Spleen (tissue), 13 donors: ENCODE measurements at places on chromosomes 13 and 19. TPM values are rescaled to one million over a fixed set of nuclear protein-coding genes. Genes with fewer than 3 reads are reported as not detected.

- peak; percentile 95 for DNase-seq
Measured at GRCh38 chr19:982567-983170, 1.5 kb upstream of the WDR18 start.

Gene ZNF599
- 9.6 TPM for total RNA-seq

GRCh38 chr19:30547246-30547645 is 175.1 kb downstream of the ZNF536 start:
- DNase-seq: no peak

Gene ZNF546
- 15.1 TPM for total RNA-seq

DNA sequence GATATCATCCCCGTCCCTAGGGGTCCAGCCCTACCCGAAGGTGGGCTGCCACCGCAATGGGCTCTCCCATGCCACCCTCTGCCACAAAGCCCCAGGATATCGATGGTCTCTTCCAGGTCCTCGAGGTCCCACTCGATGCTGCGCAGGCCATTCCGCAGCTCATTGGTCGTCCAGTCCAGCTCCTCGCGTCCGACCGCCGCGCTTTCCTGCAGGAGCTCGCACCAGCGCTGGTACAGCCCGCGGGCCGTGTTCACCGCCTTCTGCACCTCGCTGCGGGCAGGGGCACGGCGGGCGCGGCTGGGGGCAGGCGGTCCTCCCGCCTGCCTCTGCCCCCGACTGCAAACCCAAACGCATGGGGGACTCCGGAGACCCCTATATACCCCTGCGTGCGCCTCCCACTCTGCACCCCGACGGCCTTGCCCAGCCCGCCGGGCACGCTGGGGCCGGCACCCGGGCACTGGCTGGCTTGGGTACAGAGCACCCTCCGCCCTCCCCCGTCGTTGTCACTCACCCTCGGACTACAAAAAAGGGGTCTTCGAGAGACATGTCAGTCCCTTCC is 468 bp downstream of the STX10 start:
- DNase-seq: peak; percentile 94

DNA sequence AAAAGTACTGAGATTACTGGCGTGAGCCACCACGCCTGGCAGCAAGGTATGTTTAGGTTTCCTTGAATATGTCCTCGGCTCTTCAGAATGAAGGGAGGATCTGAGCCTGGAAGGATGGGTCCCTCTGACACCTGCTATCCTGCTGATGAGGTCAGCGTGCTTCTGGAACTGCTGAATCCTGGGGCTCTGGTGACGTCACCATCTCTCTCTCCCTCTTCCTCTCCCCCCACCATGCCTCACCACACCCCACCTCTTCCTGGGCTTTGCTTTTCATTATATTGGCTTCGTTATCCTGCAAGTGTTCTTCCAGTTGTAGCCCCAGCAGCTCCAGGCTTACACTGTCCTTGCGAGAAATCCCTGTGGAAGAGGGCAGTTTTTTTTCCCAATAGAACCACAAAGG is 49.8 kb downstream of the CCNE1 start:
- peak; percentile 29 for DNase-seq

Gene ZNF579
- total RNA-seq: 1.9 TPM

DNA sequence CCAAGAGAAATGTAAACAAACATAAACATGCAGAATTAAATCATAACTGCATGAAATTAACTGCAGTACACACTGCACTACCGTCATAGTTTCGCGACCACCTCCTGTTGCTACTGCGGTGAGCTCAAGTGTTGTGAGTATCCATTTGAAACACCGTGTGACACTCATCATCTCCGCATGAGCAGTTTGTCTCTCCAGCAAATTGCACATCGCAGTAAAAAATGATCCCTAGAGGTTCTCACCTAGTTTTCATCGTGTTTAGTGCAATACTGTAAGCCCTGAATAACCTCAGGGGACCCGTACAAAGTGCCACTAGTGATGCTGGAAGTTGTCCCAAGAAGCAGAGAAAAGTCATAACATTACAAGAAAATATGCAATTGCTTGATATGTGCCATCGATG is 147.7 kb downstream of the DPF1 start:
- DNase-seq: no peak

Gene KCTD12
- total RNA-seq: 86.2 TPM

Gene C19orf25
- 31.3 TPM for total RNA-seq

Gene KLK14
- total RNA-seq: not detected

GRCh38 chr19:51921949-51922348 is 5.3 kb upstream of the ZNF613 start:
- DNase-seq: no peak

- DNase-seq: no peak
Measured at GRCh38 chr19:44741258-44741731, 7.2 kb upstream of the BCL3 start.

GRCh38 chr19:41186971-41187883 is 5.8 kb upstream of the CYP2S1 start:
- no peak for DNase-seq

DNA sequence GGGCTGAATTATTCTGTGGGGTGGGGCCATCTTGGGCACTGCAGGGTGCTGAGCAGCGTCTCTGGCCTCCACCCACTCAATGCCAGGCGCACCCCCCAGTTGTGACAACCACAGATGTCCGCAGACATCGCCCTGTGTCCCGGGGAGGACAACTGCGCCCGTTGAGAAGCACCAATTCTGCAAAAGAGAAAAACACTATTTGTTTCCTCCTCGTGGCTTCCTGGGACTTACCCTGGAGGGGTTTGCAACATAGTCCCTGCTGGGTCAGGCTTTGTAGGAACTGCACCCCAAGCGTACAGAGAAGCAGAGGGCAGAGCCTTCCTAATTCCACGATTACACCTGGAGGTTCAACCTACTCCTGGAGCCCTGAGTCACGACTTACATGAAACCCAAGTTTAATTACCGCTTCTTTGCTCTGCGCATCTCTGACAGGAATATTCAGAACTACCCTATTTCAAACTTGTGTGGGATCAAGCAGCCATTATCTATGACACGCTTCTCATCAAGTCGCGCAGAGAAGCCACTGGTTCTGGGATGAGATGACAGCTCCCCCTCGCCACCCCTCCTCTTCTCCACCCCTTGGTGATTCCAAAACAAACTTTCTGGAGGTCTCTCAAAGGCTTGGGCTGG is 11.1 kb upstream of the SLC39A3 start:
- peak; percentile 58 for DNase-seq

DNA sequence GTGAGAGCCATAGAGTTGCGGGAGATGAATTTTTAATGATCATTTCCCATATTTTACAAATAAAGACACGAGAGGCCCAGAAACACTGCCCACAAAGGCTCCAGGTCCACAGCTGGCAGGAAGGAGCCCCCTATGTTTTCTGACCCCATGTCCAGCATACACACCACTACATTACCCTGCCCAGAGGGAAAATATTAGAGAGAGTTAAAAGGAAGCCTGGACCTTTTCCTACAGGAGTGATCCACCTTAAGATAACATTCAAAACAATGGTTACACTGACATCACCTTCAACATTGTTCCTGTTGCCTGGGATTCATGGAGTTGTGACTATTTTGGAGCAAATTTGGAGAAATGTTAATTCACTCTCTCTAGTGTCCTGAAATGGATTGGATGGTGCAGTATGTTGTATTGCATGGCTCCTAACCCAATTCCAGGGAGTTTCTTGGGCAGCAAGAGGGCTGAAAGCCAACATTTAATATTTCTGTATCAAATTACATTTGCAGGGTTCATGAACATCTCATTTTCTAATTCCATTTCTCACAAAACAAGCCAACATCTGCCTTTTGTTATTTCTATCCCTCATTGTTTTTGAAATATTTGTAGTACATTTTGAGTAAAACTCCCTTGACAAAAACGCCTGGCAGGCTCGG is 172.5 kb downstream of the DLEU7 start:
- no peak for DNase-seq

Gene RFXAP
- 7.2 TPM for total RNA-seq

DNA sequence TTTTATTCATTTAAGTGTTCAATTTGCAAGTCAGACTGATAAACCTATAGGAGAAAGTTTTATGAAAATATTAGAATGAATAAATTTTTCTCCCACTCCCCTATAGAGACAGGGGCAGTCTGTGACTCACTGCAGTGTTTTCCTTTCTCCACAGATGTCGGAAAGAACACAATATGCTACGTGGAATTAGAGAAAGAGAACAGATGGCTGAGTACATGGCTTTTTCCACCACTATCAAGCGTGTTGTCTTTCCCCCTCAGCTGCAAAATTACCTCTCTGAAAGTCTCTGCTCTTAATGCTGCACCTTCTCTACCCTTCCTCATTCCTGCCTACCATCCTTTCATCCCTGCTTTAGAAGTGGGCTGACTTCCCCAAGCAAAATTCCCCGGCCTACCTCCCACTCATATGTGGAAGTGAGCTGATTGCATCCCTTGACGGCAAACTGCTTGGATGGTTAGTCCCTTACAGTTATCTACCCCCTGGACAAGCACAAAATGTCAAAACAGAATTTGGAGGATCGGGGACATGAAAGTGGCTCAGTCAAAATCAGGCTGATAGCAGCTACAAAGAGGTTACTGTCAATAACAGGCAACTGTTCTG is 30.0 kb downstream of the FLT1 start:
- no peak for DNase-seq

DNA sequence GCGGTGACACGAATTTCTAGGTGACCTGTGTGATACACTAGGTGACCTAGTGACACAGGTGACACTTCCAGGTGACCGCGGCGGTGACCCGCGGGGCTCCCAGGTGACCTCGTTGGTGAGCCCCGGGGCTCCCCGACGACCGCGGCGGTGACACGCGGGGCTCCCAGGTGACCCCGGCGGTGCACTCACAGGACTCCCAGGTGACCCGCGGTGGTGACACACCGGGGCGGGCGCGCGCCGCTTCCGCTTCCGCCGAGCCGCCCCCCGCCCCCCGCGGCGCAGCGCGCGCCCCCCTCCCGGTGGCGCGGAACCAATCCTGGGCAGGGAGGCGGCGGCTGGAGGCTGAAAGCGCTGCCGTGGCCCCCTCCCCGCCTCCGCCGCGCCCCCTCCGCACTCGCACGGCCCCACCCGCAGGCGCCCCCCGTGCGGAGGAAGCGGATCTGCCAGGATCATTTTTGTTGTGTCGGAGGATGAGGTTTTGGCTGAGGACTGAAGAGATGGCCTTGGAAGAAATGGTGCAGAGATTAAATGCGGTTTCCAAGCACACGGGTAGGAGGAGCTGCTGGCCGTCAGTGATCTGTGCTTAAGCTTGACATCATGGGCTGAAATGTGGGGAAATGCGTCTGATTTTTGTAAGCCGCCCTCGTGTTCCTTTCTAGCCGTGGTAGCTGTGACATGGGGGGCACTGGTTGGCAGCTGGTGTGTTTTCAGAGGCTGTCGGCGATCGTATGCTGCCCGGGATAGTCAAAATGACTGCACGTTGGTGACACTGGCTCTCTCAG is at the start of gene MCF2L:
Gene MCF2L (plus strand): TSS at position 305 of the 782 bp plus-strand sequence. CDS start 166 bp downstream, at position 471.
- peak; percentile 88 for DNase-seq

Gene TEX26
- total RNA-seq: not detected

Gene F2RL3
- total RNA-seq: 1.2 TPM

Gene RTBDN
- not detected for total RNA-seq

GRCh38 chr19:10230173-10230860 is 814 bp downstream of the S1PR2 start:
- DNase-seq: peak; percentile 83

GRCh38 chr13:23899555-23899954 is 2.3 kb upstream of the C1QTNF9B start:
- no peak for DNase-seq

Gene SHISA2
- total RNA-seq: not detected

DNA sequence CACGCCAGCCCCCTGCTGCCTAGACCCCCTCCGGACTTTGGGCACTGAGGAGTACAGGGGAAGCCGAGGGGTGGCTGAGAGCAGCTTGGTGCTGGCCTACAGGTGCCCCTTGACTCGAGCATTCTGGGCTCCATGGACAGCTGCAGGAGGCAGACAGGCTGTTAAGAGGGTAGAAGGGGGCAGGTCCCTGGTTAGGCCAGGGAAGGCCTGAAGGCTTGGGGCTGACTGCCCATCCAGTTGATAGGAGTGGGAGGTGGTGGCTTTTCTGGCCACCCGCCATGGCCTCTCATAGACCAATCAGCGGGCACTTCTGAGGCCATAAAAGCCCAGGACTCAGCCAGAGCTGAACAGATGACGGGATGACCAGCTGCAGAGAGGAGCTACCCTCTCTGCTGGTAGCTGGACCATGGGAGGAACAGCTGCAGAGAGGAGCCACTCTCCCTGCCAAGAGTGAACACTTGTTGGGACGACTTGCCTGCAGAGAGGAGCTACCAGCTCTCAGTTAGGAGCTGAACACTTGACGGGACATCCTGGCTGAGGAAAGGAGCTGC is 10.7 kb upstream of the SUPT20H start:
- peak; percentile 51 for DNase-seq

Gene GSX1
- not detected for total RNA-seq

Gene IZUMO4
- 5.8 TPM for total RNA-seq

DNA sequence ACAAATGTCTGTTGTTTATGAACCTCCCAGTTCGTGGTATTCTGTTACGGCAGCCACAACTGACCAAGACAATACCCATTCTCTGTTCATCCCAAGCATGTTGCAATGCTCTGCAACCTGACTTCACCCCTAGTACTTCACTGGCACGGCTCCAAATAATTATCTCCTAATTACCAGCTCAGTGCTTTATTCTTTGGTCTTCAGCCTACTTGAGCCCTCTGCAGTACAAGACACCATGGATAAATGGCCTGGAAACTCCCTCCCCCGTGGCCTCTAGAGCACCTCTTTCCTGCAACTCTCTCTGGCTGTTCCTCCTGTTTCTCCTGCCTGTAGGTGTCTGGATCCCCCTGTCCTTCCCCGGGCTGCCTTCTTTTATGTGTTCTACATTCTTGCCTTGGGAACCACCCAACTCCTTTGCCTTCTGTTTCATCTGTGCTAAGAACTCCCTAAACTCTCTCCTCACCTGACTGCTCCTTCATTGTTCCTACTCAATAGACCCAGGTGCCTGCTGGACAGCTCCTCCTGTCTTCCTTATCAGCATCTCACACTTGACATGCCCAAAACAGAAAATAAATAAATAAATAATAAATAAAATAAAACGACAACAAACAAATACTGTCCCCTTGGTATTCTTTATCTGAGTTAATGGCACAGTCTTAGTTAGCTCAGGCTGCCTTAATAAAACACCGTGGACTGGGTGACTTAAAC is 200.4 kb upstream of the IPO5 start:
- DNase-seq: no peak

GRCh38 chr19:29006057-29006735 is 206.8 kb downstream of the UQCRFS1 start:
- no peak for DNase-seq

Gene CHERP
- total RNA-seq: 55.6 TPM
